H9 (cell line): ENCODE measurements at places on chromosomes 11 and 22. TPM values are rescaled to one million over a fixed set of nuclear protein-coding genes. Genes with fewer than 3 reads are reported as not detected.

- H3K4me3 ChIP-seq = no peak overlapping the region
- H3K27ac ChIP-seq = no peak overlapping the region
- no peaks in the 10 kb centered on the region for H3K27me3 ChIP-seq
- no peaks in the 10 kb centered on the region for H3K4me1 ChIP-seq
Observed at GRCh38 chr22:32628628-32629572, 154.3 kb downstream of the FBXO7 start.

- no peak overlapping the region for H3K27ac ChIP-seq
- H3K4me1 ChIP-seq = no peaks in the 10 kb centered on the region; the same call in 1 of the 2 replicates
- H3K36me3 ChIP-seq = 0 out of 2 replicates have a peak, but pooled peaks cover 4% of the 10 kb centered on the region
- H3K4me3 ChIP-seq = no peak overlapping the region
- DNase-seq = no peak
Observed at GRCh38 chr11:8728563-8728962, 46.0 kb downstream of the RPL27A start.

GRCh38 chr11:92703449-92703830 lies 266.0 kb upstream of the MTNR1B start:
- peaks cover 2% of the 10 kb centered on the region; the same call in 1 of the 2 replicates for H3K4me1 ChIP-seq
- DNase-seq = no peak
- H3K36me3 ChIP-seq = peaks cover 9% of the 10 kb centered on the region
- no peaks in the 10 kb centered on the region for H3K27me3 ChIP-seq
- H3K4me3 ChIP-seq = no peak overlapping the region

DNA sequence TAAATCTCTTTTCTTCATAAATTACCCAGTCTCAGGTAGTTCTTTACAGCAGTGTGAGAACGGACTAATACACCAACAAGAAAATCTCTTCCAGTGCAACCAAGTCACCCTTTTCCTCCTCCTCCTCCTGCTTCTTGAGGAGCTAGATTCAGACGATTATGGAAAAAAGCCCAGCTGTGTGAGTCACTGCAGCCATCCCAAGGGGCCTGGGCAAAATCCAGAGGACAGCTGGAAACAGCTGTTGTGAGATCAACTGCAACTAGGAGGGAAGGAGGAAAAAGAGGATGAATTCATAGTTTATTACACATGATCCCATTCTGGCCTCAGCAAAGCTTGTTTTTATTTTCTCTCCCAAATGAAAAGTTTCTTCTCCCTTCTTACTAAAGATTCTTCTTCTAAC lies 32.9 kb downstream of the RBFOX2 start:
- no peaks in the 10 kb centered on the region for H3K4me1 ChIP-seq
- no peak for DNase-seq
- no peak overlapping the region; the same call in 2 of the 3 replicates for H3K4me3 ChIP-seq
- no peak overlapping the region for H3K27ac ChIP-seq
- peaks cover 9% of the 10 kb centered on the region; the same call in 2 of the 3 replicates for H3K36me3 ChIP-seq
- no peaks in the 10 kb centered on the region for H3K27me3 ChIP-seq

- no peaks in the 10 kb centered on the region for H3K36me3 ChIP-seq
- no peak overlapping the region for H3K4me3 ChIP-seq
- H3K27ac ChIP-seq = no peak overlapping the region
- peaks cover 11% of the 10 kb centered on the region for H3K27me3 ChIP-seq
Observed at GRCh38 chr11:58965246-58965985, 26.1 kb downstream of the GLYATL1 start.

GRCh38 chr11:776561-777287 lies 563 bp downstream of the GATD1 start:
- peaks cover 4% of the 10 kb centered on the region; the same call in 2 of the 3 replicates for H3K36me3 ChIP-seq
- H3K4me1 ChIP-seq = no peaks in the 10 kb centered on the region; the same call in 1 of the 2 replicates
- DNase-seq = peak; percentile 83
- peak overlapping the region; percentile 82 for H3K4me3 ChIP-seq
- H3K27ac ChIP-seq = no peak overlapping the region

DNA sequence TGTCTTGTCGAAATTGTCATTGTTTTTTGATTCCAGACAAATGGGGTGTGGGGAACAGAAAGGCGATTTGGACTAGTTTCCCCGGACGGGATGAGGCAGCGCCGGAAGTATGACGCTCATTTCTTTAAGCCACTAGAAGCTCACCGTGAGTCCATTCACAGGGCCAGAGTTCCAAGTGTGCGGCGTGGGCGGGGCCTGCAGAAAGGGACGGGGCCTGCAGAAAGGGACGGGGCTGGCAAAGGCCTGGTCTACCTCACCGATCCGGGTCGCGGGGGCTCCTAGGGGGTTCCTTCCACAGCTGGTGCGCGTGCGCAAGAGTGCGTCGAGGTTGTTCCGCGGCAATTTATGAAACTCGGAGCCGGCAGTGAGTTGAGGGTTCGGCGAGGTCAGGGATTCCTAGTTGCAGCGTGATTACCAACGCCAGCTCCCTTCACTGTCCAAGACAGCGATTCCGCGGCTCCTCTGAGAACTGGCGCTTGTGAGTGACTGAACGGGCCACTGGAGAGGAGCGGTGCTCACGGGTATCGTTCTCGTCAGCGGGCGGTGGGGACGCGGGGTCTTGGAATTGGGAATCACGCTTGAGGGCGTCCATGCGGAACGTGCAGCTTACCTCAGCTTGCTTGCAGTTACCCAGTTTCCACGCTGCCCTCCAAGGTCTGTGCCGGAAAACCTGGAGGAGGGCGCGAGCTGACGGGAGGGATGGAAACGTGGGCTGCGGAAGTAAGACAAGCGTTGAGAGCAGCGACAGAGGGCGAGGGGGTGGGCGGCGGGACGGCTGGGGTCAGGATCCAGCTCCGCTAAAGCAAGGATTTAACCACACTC lies at the start of gene ZNF215:
ZNF215 (plus strand) TSS at position 219 of the 822 bp plus-strand sequence. CDS start 5,847 bp downstream, outside the sequence.
- no peaks in the 10 kb centered on the region; the same call in 1 of the 2 replicates for H3K4me1 ChIP-seq
- peak within 1 kb of the TSS; percentile 97 for H3K4me3 ChIP-seq
- DNase-seq = peak; percentile 97
- H3K27me3 ChIP-seq = no peaks in the 10 kb centered on the region
- H3K27ac ChIP-seq = peak within 1 kb of the TSS; percentile 53

The SCGB1C1 gene
- total RNA-seq = not detected in 2 replicates

The TEX12 gene
- total RNA-seq = 0.22 and 0.31 TPM in 2 replicates

The DDTL gene
- total RNA-seq = not detected in 2 replicates

The DDIAS gene
- 18.6 and 22.2 TPM in 2 replicates for total RNA-seq

The TESMIN gene
- 42.1 and 45.2 TPM in 2 replicates for total RNA-seq

The MAP6 gene
- 0.48 and 0.77 TPM in 2 replicates for total RNA-seq

The PTDSS2 gene
- 53.4 and 55.3 TPM in 2 replicates for total RNA-seq

The GSTT2 gene
- 0.22 and 0.24 TPM in 2 replicates for total RNA-seq
